Stimulated activated CD4-positive, alpha-beta T cell treated with anti-CD3 and anti-CD28 coated beads, Interleukin-4, amount 100 ng/mL, for 4 hours (primary cell): ENCODE measurements at places on chromosomes 7 and 10.

- no peak for DNase-seq
Measured at GRCh38 chr7:139739863-139740597, 37.8 kb downstream of the HIPK2 start.

GRCh38 chr10:127556916-127557315 lies 7.8 kb downstream of the NPS start:
- DNase-seq = no peak

DNA sequence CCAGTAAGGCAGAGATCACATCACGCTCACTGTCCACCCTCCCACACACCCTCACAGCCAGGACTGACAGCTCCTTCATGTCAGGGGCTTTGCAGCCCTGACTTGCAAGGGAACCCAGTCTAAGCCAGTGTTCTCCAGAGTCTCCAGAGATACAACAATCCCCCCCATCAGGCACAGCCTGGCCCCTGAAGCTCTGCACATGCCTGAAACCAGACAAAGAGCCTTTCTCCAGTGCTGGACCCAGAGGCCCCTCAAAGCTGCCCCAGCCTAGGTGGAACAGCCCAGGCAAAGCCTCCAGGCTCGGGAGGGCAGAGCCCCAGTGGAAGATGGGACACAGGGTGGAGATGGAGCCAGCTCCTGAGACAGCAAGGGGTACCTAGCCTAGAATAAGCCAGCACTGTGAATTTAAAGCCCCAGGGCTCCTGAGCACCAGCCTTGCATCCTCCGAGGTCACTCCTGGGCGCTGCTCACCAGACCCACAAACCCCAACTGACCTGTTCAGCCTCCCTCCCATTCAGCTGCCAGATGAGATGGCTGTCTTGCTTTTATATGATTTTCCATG lies 50.2 kb downstream of the GRID1 start:
- no peak for DNase-seq

- no peak for DNase-seq
Measured at GRCh38 chr7:136845899-136846465, 22.5 kb upstream of the CHRM2 start.

DNA sequence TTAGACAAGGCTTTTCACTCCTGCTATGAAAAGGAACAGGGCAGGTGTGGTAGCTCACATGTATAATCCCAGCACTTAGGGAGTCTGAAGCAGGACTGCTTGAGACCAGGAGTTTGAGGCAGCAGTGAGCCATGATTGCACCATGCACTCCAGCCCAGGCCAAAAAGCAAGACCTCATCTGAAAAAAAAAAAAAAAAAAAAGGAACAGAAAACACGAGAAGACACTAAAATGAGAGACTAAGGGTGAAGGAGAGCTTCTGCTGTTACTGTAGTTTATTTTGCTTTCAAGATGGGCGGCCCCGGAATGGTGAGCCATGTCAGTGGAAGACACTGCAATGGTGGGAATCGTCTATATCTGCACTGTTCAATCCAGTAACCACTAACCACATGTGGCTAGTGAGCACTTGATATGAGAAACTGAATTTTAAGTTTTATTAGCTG lies 9.9 kb downstream of the PIP4K2A start:
- DNase-seq = no peak

- no peak for DNase-seq
Measured at GRCh38 chr10:104340111-104340526, 1.9 kb upstream of the ITPRIP start.

- no peak for DNase-seq
Measured at GRCh38 chr7:56028942-56029630, 22.2 kb downstream of the PSPH start.

GRCh38 chr7:73954181-73954580 lies 73.8 kb upstream of the ELN start:
- no peak for DNase-seq

DNA sequence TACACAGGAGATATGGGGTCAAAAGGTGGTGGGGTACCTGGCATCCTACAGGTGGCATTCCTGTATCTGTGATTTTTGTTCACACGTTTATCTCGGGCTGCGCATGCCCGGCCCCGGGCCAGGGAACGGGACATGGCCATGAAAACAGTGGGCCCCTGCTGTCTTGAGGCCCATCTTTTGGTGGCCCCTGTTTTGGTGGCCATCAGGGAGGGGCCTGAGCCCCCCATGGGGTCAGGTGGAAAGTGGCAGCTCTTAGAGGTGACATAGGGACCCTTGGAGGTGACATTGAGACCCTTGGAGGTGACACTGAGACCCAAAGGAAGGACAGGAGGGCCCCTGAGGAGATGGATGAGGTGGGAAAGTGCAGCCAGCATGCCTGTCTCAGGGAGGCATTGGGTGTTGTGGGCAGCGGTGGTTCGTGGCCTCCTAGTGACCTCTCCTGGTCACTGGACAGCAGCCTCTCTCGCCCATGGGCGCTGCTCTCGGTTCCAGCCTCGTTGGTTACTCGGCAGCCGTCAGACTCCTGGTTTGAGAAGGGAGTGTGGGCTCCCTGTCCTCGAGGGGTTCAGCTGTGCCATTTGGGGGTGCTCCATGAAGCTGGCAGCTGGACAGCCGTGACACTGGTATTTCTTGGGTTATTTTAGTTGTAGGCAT lies 39.9 kb downstream of the INPP5A start:
- no peak for DNase-seq
